Activated T-cell treated with anti-CD3 and anti-CD28 coated beads, Interleukin-2, amount 50 U/mL, for 1 hour (primary cell): ENCODE measurements at places on chromosomes 5 and 9.

- DNase-seq = no peak
Observed at GRCh38 chr5:122723606-122724352, 51.1 kb upstream of the SNX2 start.

GRCh38 chr5:174273325-174273724 lies 227.8 kb downstream of the NSG2 start:
- DNase-seq = no peak

DNA sequence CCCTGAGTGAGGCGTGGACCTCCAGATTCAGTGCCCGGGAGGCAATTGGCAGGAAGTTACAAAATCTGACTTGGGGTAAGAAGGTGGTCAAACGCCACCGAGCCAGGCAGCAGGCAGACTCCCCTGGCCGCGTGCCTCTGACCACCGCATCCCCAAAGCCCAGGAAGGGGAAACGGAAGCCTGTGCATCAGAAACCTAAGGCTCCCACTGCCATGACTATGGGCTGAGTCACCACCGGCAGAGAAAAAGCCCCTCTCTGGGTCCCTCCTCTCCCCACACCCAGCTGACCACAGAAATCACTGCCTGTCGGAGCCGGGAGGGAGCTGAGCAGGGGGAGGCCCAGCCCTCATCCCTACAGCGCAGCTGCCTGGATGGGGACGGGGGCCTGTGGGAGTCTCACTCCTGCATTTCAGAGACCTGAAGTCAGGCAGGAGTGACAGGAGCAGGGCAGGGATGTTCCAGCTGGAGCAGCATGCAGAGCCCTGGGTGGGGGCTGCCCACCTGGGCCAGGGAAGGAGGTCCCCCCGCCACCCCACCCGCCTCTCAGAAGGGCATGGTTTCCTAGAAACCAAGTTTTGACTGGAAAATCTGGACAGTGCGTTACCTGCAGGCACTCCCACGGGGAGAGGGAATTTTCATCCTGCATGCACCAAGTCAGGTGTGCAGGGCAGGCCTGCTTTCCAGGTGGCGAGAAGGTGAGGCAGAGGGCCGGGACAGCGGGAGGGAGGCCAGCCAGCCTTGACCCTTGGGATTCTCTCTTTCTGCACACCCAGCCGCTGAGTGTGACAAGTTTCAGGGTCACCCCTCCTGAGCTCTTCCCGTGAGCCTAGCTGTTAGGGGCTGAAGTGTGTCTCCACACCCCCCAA lies 68.2 kb downstream of the LRSAM1 start:
- DNase-seq = no peak

DNA sequence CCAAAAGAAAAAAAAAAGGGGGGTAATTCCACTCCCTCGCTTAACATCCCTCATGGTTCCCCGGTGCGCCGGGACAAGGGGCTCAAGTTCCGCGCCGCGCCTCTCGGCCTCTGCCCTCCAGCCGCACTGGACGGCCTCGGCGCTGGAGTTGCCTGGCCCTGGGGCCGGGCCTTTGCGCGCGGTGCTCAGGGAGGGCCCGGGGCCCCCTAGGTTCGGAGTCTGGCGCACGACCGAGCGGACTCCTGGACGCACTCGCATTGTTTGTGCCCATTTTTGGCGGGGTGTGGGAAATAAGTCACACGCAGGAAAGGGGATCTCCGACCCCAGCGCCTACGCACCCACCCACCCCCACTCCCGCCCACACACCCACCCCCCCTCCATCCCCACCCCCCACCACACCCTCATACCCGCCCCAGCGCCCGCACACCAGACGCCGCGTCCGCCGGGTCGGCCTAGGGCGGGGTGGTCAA lies 381 bp downstream of the MED22 start:
- DNase-seq = no peak

DNA sequence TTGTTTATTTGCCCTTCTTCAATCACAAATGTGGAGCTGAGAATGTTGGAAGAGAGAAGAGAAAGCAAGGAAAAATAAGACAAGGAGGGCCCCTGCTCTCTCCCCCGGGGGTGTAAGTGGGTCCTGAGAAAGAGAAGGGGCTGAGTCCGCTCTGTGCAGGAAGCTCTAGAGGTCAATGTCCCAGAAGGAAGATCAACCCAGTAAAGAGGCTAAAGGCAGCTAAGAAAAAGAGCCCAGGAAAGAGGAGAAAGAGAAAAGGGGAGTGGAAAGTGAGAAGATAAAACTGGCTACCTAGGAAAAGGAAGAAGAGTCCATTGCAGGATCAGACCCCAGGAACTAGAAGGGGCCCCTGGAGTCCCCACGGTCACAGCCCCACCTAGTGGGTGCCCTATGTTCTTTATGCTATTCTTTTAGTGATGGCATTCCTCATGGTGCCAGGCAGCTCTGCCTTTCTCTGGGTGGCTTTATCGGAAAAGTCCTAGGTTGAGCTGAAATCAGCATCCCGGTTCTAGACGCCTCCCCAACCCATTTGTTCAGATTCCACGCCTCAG lies 583.4 kb downstream of the ACTL7B start:
- no peak for DNase-seq

DNA sequence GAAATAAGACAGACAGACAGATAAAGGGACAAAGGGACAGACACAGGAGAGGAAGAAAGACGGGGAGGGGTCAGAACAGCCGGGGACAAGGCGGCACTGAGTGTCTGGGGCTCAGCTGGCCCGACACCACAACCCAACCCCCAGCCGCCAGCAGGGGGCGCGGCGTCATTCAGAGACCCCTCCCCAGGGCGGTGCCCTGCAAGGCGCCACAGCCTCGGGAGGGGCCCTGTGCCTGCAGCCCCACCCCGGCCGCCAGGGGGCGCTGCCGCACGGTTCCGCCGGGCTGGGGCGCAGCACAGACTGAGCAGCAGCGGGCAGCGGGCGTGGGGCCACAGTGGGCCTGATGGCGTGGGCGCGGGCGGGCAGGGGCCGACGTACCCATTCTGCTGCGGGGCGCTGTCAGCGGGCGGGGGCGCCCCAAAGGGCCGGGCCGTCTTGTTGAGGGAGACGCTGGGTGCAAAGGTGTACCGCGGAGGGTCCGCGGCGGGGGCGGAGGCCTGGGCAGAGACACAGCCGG lies 5.9 kb downstream of the PDLIM7 start:
- no peak for DNase-seq

GRCh38 chr5:20434786-20435185 lies 446.8 kb upstream of the CDH18 start:
- no peak for DNase-seq

GRCh38 chr9:79131246-79131774 lies 440.5 kb upstream of the TLE4 start:
- DNase-seq = no peak

DNA sequence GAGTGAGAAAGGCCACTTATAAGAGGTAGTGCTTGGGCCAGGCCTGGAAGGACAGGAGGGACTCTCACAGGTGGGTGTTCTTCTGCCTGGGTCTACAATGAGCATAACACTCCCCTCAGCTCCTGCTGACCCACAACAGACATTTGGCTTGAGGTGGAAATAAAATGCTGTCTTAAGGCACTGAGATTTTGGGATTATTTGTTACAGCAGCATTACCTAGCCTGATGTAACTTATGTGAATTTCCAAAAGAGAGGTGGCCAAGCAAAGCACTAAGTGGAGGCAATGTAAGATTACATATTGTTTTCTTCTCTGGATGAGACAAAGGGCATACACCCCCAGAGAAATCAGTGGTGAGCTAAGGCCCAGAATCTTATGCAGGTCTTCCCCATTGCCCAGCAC lies 221.5 kb downstream of the PAX5 start:
- no peak for DNase-seq

DNA sequence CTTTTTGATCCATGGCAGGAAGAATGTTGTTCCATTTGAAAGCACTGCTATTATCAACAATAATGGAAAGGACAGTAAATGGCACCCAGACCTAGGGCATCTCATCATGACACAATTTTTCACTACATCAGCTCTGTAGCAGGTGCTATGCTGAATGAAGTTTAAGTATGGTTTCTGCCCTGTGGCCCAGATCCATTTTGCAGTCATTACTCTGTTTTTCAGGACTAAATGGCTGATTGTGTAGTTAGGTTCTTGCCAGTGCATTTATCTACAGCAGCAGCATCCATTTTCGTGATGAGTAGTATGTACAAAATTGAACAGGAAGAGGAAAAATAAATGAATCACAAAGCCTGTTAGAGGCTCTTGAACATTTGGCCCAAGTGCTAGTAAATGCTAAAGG lies 270.5 kb upstream of the CD180 start:
- no peak for DNase-seq

DNA sequence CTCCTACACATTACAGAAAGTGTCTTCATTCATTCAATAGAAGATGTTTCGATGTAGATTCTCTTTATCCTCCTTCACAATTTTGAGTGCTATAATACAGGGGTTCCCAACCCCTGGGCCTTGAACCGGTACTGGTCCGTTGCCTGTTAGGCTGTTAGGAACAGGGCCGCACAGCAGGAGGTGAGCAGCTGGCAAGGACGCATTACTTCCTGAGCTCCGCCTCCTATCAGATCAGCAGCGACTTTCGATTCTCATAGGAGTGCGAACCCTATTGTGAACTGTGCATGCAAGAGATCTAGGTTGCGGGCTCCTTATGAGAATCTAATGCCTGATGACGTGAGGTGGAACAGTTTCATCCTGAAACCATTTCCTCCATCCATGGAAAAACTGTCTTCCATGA lies 153.0 kb upstream of the SMC2 start:
- no peak for DNase-seq

DNA sequence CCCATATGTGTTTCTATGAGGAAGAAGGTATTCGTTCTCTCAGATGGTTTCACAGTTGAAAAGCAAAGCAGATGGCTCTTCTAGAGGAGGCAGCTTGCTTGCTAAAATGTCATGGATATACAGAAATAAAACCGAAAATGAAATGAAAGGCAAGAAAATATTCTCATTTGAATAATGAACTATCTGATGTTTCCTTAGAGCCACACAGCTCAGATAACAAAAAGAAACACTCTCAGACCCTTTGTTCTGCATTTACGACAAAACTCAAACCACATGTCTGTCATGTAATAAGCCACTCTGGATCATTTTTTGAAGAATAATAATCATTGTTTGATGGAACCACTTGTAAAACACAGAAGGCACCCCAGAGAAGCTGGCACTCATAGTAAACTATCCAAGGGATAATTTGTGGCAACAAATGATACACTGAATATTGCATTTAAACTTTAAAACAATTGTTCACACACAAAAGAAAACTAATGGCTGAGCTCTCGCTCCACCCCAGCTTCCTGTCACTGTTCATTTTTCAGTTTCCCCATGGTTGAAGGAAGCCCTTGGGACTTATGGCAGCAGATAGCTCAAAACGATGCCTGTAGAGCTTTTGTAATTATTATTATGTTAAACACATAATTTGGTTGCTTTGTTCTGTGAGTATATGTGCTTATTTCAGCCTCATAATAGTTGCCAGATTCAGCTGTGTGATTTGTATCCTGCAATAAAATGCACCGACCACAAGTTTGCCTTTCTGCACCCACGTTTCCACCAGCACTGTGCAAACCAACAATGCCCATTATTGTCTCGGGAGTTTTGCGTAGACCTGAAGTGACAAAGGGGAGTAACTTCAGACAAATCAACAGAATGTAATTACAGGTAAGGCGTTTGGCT lies 256.0 kb downstream of the TMEM167A start:
- DNase-seq = no peak

- no peak for DNase-seq
Observed at GRCh38 chr5:150619359-150620230, 20.9 kb upstream of the SYNPO start.

DNA sequence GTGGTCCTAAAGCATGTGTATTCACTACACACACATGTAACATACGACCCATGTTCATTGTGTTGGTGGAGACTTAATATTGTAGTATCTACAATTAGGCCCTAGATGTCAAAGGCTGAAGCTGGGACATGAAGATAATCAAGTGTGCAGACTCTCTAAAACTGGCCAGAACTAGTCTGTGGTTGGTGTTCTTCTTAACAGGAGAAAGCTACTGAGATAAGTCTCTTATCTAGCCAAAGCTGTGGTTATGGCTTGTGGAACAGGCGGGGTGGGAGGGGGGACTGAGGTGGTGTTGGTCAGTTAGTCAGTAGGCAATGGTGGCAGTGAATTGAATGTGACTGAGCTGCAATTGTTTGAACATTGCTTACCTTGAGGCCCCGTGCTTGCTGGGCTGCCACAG lies 112.7 kb upstream of the SLC24A2 start:
- DNase-seq = no peak

- DNase-seq = peak; percentile 8
Observed at GRCh38 chr5:377326-377981, 55.9 kb downstream of the AHRR start.

- no peak for DNase-seq
Observed at GRCh38 chr9:82526577-82526976, 536.4 kb downstream of the RASEF start.

GRCh38 chr5:173878224-173878967 lies 9.8 kb upstream of the CPEB4 start:
- DNase-seq = no peak

DNA sequence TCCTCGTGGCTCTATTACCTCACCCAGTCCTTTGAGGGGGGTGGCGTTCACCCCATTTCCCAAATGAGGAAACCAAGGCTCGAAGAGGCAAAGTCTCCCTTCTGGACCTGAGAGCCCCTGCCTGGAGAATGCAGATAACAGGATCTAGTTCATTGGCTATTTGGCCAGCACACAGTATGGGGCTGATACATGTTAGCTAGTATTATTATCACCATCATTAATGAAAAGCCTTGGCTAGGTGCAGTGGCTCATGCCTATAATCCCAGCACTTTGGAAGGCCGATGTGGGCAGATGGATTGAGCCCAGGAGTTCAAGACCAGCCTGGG lies 4.3 kb downstream of the SH3GLB2 start:
- DNase-seq = no peak

DNA sequence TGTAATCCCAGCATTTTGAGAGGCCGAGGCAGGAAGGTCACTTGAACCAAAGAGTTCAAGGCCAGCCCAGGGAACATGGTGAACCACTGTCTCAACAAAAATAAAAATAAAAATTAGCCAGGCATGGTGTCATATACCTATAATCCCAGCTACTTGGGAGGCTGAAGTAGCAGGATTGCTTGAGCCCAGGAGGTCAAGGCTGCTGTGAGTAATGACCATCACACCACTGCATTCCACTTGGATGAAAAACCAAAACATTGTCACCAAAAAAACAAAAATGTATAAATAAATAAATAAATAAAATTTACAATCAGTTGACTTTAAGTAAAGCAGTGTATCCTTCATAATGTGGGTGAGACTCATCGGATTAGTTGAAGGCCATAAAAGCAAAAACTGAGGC lies 541.4 kb downstream of the CSNK1G3 start:
- DNase-seq = no peak

- DNase-seq = no peak
Observed at GRCh38 chr5:66967826-66968262, 228.8 kb downstream of the CD180 start.

DNA sequence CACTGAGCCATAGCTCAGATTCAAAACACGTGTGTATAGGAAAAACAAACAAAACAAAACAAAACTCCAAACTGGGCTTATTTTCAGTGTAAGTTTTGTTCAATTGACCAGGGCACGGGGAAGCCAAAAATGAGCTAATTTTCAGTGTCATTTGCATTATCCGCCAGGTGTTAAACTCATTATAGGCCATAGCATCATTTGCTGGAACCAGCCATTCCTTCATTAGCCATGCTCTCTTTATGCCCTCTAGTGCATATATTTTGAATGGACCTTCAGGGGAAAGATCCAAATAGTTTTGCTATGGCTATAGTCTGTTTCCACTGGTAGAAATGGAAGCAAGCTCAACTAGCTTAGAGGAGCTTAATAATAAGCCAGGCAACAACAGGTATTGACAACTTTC lies 1205.2 kb upstream of the DMAC1 start:
- no peak for DNase-seq
